ENCODE measurements at places on chromosomes 1 and 21. TPM values are rescaled to one million over a fixed set of nuclear protein-coding genes. Genes with fewer than 3 reads are reported as not detected.

The C1orf141 gene
- not detected for total RNA-seq

The PLPPR5 gene
- total RNA-seq: not detected

The CADM3 gene
- not detected for total RNA-seq

The MAP7D1 gene
- 95.6 TPM for total RNA-seq

The GRIK3 gene
- total RNA-seq: not detected

The KANK4 gene
- total RNA-seq: not detected

The FCRL6 gene
- total RNA-seq: 0.11 TPM

The DMBX1 gene
- total RNA-seq: not detected

The RASSF5 gene
- total RNA-seq: 82.5 TPM

The CLDN19 gene
- not detected for total RNA-seq

The CFHR5 gene
- not detected for total RNA-seq

- no peak overlapping the region for H3K4me3 ChIP-seq
- DNase-seq: no peak
- no peaks in the 10 kb centered on the region for H3K36me3 ChIP-seq
- H3K4me1 ChIP-seq: peaks cover 25% of the 10 kb centered on the region
Observed at GRCh38 chr1:175204330-175204729, 11.8 kb upstream of the KIAA0040 start.

DNA sequence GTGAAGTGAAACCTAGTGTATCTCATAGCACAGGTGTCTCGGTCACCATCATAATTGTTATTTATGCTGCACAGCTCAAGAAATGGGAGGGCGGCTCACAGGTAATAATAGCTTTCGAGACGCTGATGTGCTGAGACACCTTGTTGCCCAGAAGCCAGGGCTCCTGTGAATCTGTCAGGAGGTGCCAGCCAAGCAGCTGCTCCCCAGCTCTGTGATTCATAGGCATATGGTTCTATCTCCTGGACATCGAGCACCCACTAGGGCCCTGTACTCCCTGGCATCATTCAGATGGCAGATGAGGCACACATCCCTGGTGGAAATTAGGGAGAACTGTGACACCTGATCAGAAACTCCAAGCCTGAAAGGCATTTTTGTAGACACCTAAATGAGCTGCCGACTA lies 53.5 kb downstream of the SYT6 start:
- no peak for DNase-seq
- no peak overlapping the region for H3K4me3 ChIP-seq
- no peaks in the 10 kb centered on the region for H3K4me1 ChIP-seq
- H3K27me3 ChIP-seq: no peaks in the 10 kb centered on the region

DNA sequence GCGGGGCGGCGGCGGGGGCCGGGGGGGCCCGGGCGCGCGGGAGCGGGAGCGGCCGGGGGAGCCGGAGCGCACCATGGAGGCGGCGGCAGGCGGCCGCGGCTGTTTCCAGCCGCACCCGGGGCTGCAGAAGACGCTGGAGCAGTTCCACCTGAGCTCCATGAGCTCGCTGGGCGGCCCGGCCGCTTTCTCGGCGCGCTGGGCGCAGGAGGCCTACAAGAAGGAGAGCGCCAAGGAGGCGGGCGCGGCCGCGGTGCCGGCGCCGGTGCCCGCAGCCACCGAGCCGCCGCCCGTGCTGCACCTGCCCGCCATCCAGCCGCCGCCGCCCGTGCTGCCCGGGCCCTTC lies 546 bp downstream of the SKI start:
- H3K4me3 ChIP-seq: peak overlapping the region; percentile 82
- no peaks in the 10 kb centered on the region for H3K36me3 ChIP-seq
- peaks cover 16% of the 10 kb centered on the region for H3K4me1 ChIP-seq
- H3K27me3 ChIP-seq: no peaks in the 10 kb centered on the region

- no peak overlapping the region for H3K4me3 ChIP-seq
- H3K27ac ChIP-seq: no peak overlapping the region
- DNase-seq: no peak
- H3K27me3 ChIP-seq: no peaks in the 10 kb centered on the region
- H3K4me1 ChIP-seq: no peaks in the 10 kb centered on the region
Observed at GRCh38 chr1:68221980-68222373, 10.3 kb downstream of the WLS start.

- no peak for DNase-seq
- H3K4me3 ChIP-seq: no peak overlapping the region
- H3K36me3 ChIP-seq: no peaks in the 10 kb centered on the region
Observed at GRCh38 chr1:115980998-115981993, 5.0 kb downstream of the SLC22A15 start.

DNA sequence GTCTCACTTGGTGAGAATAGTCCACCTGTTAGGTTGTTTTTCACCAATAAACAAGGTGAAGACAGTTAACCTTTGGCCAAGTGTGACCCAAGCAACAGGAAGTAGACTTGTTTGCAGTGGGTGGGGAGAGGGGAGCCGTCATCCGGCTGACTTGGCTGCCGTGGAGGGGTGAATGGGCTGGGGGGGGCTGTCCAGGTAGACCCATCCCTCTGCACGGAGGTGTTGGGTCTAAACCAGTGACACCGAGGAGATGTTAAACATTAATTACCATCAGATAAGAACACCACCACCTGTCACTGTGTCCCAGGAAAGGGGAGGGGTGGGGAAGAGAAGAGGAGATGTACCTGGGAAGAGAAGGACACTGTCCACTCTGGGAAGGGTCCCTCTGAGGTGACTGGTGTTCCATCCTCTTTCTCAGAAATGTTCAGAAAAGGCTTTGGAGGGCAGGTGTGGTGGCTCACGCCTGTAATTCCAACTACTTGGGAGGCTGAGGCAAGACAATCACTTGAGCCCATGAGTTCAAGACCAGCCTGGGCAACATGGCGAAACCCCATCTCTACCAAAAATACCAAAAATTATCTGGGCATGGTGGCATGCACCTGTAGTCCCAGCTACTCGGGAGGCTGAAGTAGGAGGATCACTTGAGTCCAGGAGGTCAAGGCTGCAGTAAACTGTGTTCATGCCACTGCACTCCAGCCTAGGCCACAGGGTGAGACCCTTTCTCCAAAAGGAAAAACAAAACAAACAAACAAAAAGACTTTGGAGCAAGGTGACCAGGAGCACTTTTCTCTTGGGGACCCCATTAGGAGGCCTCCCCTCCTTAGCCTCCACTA lies 6.7 kb upstream of the MYOM3 start:
- no peaks in the 10 kb centered on the region for H3K4me1 ChIP-seq
- no peaks in the 10 kb centered on the region for H3K36me3 ChIP-seq
- no peak overlapping the region for H3K4me3 ChIP-seq
- no peak for DNase-seq
- no peak overlapping the region for H3K27ac ChIP-seq
- H3K27me3 ChIP-seq: peaks cover 3% of the 10 kb centered on the region

GRCh38 chr1:194534784-194535183 lies 1348.4 kb upstream of the B3GALT2 start:
- H3K36me3 ChIP-seq: no peaks in the 10 kb centered on the region
- H3K27ac ChIP-seq: no peak overlapping the region
- no peaks in the 10 kb centered on the region for H3K27me3 ChIP-seq
- no peak for DNase-seq

DNA sequence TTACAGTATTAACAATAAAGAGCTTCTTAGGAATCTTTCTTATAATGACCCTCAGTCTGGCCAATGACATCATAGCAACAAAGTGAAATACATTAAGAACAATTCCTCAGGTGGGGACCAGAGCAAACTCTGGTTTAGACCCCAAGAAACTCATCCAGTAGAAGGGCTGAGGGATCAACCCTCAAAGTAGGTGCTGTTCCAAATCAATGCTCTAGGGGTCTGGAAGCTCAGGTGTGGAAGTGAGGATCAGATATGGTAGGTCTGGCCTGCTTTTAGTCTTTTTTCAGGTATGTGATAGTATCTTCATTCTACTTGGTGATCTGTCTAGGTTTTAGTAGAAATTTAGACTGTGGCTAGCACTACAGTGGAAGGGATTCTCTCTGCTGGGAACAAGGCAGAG lies 291.7 kb downstream of the PDE4B start:
- no peaks in the 10 kb centered on the region for H3K4me1 ChIP-seq
- H3K36me3 ChIP-seq: no peaks in the 10 kb centered on the region
- no peak overlapping the region for H3K4me3 ChIP-seq
- H3K27ac ChIP-seq: no peak overlapping the region
- no peak for DNase-seq

DNA sequence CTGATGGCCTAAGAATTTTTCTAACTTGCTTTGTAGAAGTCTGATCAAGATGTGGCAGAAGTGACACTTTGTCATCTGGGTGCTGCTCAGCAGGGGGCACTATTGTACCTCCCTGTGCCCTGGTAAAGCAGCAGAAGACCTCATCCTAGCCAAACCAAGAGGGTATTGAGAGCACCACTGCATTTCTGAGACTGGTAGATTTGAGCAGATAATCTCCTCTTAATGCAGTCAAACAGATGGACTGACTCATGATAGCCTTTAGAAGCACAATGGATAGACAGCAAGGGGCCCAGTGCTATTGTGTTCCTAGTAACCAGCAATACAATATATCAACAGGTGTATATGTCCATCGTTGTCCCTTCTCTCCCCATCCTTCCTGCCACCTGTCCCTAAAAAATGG lies 5.7 kb downstream of the TPM3 start:
- no peaks in the 10 kb centered on the region for H3K27me3 ChIP-seq
- no peak for DNase-seq
- H3K4me3 ChIP-seq: no peak overlapping the region
- no peaks in the 10 kb centered on the region for H3K36me3 ChIP-seq
- H3K27ac ChIP-seq: no peak overlapping the region

DNA sequence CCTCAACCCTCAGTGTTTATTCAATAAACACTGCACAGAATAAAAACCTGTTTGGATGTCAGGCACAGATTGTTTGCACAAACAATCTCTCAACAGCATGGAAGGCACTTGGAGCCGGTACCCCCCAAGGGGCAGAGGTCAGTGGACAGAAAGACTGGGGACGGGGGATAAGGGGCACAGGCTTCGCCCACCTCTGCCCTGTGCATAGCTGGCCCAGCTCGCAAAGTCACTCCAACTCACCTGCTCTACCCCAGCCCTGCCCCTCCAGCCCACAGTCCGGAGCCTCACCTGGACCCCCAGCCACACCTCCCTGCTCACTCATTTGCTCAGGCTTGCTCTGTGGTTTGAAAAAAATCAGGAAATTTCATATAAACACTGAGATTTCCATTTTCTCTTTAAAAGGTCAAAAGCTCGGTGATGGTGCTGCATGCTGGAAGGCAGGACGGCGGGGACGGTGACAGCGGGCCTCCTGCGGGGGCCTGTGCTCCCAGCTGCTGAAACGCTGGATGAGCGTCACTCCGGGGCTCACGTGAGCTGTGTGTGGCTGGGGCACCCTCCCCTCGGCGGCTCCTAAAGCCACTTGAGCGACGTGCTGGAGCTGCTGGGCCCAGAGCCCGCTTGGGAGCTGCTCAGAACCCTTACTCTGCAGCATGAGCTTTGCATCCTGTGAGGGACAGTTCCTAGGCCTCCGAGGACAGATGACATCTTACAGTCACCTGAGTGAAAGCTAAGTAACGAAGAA lies 54.5 kb downstream of the PRDM15 start:
- no peak overlapping the region for H3K4me3 ChIP-seq
- H3K27me3 ChIP-seq: no peaks in the 10 kb centered on the region
- peaks cover 16% of the 10 kb centered on the region for H3K36me3 ChIP-seq
- no peak overlapping the region for H3K27ac ChIP-seq

DNA sequence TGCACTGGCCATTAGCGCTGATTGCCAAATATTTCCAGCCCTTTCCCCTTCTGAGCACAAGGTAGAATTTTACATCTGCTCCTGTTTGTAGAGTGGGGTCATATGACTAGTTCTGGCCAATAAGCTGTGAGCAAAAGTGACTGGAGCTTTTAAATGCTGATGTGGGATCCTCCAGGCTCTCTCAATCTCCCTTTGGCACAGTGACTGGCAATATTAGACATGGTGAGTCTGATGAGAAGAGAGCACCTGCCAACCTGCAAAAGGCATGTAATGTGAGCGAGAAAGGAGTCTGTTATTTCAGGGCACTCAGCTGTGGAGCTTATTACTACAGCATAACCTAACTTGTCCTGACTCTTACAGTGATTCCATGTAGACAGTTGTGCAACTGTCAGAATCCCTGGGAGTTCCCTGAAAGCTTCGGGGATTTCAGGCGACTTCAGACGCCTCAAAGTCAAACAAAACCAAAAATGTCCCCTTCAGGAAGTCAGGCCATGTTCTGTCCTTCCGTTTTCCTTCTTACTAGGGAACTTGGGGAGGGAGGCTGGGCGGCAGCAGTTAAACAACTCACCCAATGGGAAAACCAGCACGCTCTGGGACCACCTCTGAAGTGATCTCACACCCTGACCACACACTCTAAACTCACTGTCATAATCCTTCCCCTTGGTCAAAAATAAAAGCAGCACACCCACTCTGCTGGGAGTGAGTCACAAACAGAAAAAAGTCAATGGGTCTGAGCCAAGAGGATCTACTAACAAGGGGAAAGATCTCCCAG lies 3.6 kb upstream of the RASSF5 start:
- DNase-seq: peak; percentile 95
- H3K36me3 ChIP-seq: peaks cover 3% of the 10 kb centered on the region
- peak overlapping the region; percentile 60 for H3K27ac ChIP-seq
- peak overlapping the region; percentile 33 for H3K4me3 ChIP-seq

GRCh38 chr1:117318011-117318410 lies 49.2 kb upstream of the MAN1A2 start:
- H3K4me1 ChIP-seq: no peaks in the 10 kb centered on the region
- no peaks in the 10 kb centered on the region for H3K27me3 ChIP-seq
- DNase-seq: no peak
- H3K36me3 ChIP-seq: no peaks in the 10 kb centered on the region
- no peak overlapping the region for H3K4me3 ChIP-seq

DNA sequence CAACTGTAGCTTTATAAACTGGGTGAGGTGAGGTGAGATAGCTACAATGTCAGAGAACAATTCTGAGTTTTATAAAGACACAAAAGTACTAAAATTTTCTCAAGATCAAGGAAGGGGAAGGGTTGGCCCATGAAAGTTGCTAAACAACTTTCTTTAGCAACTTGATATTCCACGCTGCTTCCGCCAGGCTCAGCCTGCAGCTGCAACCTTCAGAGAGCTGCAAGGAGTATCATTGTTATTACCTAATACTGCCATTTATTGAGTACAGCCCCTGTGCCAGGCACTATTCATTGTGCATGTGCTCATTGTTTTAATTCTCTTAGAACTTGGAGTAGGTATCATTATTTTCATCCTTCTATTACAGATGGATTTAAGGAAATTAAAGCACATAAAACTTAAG lies 34.1 kb upstream of the SUCO start:
- no peaks in the 10 kb centered on the region for H3K4me1 ChIP-seq
- H3K27ac ChIP-seq: no peak overlapping the region
- no peak overlapping the region for H3K4me3 ChIP-seq
- no peak for DNase-seq

- no peaks in the 10 kb centered on the region for H3K4me1 ChIP-seq
- no peak overlapping the region for H3K27ac ChIP-seq
- no peaks in the 10 kb centered on the region for H3K36me3 ChIP-seq
Observed at GRCh38 chr1:114215436-114215835, 61.8 kb upstream of the SYT6 start.

GRCh38 chr1:163169553-163169952 lies 33.2 kb downstream of the RGS5 start:
- H3K27me3 ChIP-seq: no peaks in the 10 kb centered on the region
- no peaks in the 10 kb centered on the region for H3K4me1 ChIP-seq
- H3K4me3 ChIP-seq: no peak overlapping the region
- no peaks in the 10 kb centered on the region for H3K36me3 ChIP-seq
- no peak overlapping the region for H3K27ac ChIP-seq
- DNase-seq: no peak

GRCh38 chr1:118947790-118948189 lies 40.4 kb downstream of the TBX15 start:
- no peak overlapping the region for H3K27ac ChIP-seq
- DNase-seq: no peak
- no peak overlapping the region for H3K4me3 ChIP-seq
- no peaks in the 10 kb centered on the region for H3K4me1 ChIP-seq
- no peaks in the 10 kb centered on the region for H3K36me3 ChIP-seq
- H3K27me3 ChIP-seq: no peaks in the 10 kb centered on the region

Measured in GM12878 (cell line).